Umbilical cord (tissue), 2 donors: ENCODE measurements at places on chromosomes 12 and 14. TPM values are rescaled to one million over a fixed set of nuclear protein-coding genes. Genes with fewer than 3 reads are reported as not detected.

The WNT5B gene
- 101 TPM for total RNA-seq

The CNIH1 gene
- total RNA-seq: 112 TPM

The KLRC1 gene
- 3.9 TPM for total RNA-seq

The MMP19 gene
- 16.1 TPM for total RNA-seq
